CD4-positive, alpha-beta T cell treated with Interleukin-17A for 1 hour (primary cell): ENCODE measurements at places on chromosomes 16 and 17.

GRCh38 chr17:64213995-64214811 lies 48.9 kb downstream of the TEX2 start:
- DNase-seq: no peak

DNA sequence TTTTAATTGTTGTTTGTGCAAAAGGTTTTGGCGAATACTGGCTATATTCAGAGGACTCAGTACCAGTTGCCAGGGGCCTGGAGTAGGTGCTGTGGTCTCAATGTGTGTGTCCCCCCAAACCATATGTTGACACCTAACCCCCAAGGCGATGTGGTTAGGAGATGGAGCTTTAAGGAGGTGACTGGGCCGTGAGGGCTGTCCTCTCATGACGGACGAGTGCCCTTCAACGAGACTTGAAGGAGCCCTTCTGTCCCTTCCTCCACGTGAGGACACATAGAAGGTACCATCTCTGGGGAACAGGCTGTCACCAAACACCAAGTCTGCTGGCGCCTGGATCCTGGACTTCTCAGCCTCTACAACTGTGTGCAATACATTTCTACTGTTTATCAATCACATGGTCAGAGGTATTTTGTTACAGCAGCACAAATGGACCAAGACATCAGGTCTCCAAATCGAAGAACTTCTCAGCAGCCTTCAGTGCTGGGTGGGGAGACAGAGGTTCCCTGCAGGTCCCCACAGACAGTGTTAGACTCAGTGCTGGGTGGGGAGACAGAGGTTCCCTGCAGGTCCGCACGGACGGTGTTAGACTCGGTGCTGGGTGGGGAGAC lies 24.8 kb upstream of the METRNL start:
- no peak for DNase-seq

DNA sequence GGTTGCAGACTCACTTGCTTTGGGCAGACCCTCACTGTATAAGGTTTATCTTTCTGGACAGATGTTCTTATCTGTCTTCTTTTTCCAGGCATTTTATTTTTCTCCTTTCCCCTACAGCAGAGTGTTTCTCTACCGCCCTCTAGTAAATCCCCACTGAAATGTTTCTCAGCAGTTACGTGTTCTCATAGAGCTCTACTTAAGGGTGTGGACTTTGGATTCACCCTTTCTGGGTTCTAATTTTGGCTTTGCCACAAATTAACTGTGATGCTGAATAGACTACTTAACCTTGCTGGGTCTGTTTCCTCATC lies 2.0 kb downstream of the ADAT1 start:
- peak; percentile 62 for DNase-seq

DNA sequence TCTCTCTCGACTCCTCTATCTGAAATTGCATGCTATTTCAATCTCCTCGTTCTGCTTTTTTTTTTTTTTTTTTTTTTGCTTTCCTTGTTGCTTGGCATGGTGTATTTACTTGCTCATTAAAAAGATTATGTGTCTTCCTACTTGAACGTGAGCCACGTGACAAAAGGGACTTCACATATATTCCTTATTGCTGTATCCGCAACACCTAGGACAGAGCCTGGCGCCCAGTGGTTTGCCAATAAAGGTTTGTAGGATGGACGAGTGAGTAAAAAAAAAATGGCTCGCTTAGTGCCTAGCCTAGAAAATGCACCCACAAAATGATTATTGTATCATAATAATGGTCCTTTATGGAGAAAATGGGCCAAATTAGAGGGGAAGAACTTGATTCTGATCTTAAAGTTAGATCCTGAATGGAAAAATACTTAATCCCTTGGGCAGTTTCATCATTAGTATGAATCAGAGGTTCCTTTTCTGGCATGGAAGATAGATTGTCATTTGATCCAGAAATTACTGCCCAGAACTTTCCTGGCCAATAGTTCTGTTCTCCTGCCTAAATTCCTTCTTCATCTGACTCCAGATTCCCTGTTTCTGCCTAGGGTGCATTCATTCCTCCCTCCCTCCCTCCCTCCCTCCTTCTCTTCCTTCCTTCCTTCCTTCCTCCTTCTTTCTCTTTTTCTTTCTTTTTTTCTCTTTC lies 13.6 kb upstream of the TMEM220 start:
- DNase-seq: no peak

DNA sequence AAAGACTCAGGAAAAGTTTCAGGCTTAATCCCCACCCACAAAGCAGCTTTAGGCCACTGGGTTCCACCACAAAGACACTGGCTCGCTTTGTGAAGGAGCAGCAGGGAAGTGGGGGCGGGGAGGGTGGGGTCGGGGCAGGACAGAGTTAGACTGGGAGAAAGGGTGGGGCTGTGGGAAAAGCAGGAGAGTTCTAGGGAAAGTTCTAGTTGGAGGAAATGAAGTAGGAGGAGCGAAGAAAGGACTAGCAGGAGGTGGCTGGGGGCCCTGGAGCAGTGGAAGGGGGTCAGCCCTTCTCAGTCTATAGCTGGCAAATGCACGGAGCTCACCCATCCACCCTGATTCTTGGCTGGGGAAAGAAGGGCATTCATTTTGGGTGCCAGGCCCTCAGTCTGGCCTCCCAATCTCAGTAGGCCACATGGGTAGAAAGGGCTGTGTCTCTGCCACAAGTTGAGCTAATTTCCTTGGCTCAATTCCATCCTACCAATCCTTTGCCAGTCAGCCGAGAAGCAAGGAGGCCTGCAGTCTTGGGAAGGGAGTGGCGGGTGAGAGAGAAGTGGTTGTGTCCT lies 4.6 kb downstream of the INPP5K start:
- no peak for DNase-seq

DNA sequence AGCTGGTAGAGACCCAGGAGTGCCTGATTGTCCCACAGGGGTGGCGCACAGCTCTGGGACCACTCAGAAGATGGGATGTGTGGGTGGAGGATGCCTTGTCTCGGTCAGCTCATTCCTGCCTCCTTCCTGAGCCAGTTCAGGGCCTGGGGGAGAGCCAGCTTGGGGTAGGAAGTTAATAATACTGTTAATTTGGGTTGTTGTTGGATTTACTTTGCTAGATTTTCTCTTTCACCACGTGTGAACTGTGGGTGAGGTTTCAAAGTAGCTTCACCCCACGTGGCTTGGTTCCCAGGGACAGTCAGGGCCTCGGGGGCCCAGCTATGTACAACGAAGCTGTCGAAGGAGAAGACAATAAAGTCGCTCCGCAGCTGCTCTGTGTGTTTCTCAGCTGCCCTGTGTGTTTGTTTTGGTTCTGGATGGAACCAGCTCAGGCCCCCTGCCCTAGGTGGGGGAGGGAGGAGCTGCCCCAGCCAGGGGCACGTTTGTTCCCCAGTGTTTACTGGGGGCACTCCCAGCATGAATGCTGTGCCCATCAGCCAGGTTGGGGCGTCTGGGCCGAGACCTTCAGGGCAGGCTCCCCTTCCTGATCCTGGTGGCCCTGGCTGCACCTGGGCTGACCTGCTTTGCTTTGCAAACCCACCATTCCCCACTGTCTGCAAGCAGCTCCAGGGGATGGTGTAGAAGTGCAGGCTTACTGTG lies 2.3 kb downstream of the NUDT16L1 start:
- no peak for DNase-seq

- no peak for DNase-seq
These were observed 6.4 kb downstream of the NHERF1 start for GRCh38 chr17:74754832-74755231.

DNA sequence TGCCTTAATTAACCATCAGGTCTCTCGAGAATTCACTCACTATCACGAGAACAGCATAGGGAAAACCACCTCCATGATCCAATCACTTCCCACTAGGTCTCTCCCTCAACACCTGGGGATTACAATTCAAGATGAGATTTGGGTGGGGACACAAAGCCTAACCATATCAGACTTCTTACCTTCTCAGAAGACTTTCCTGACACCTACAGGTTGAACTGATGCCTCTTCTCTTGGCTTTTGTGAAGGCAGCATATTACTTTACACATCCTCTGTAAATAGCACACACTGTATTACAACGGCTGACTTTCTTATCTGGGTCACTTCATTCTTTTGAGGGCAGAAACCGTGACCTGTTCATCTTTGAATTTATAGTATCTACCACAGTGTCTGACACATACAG lies 23.6 kb downstream of the BMERB1 start:
- no peak for DNase-seq

- DNase-seq: peak; percentile 6
These were observed 1.3 kb downstream of the PSMD3 start for GRCh38 chr17:39981766-39982375.

- DNase-seq: peak; percentile 47
These were observed 1.8 kb upstream of the EXOSC6 start for GRCh38 chr16:70253291-70254106.

DNA sequence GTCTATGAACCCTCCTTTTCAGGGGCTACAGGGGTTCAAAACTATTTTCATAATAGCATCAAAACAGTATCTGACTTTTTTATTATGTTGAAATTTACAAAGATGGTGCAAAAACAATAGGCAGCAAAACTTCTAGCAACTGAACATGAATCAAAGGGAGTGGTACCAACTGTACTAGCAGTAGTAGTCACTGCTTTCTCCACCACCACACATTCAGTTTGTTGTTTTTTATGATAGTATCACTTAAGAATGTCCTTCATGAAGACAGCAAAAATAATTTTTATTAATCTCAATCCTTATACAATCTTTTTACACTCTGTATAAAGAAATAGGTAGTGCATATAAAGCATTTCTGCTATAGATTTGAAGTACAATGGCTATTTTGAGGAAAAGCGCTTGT lies 47.6 kb downstream of the MED13 start:
- no peak for DNase-seq

GRCh38 chr17:6592173-6592572 lies 35.8 kb upstream of the PITPNM3 start:
- no peak for DNase-seq

GRCh38 chr17:43465049-43465448 lies 18.7 kb upstream of the DHX8 start:
- DNase-seq: no peak

- DNase-seq: no peak
These were observed 17.3 kb downstream of the BANP start for GRCh38 chr16:87968541-87968940.

DNA sequence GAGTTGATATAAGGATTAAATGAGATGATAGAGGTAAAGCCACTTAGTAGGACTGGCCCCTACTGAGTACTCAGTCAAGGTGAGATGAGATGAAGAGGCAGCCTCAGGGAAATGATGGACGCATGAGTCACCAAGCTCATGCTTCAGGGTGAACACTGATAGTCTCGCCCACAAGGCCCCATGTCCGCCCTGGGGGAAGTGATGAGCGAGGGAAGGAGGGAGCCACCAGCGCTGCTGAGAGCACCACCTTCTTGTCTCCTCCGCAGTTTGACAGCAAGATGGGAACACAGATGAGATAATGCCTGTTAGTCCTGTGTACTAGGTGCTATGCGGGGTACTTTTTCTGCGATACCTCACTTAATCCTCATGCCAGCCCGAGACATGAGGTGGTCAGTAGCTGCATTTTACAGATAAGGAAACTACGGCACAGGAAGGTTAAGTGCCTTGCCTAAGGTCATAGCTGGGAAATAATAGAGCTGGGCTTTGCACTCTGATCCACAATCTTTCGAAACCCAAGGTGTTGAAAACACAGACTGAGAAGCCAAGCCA lies 383.0 kb downstream of the CPPED1 start:
- no peak for DNase-seq

- DNase-seq: no peak
These were observed 49.8 kb upstream of the ARHGAP44 start for GRCh38 chr17:12739500-12739899.

GRCh38 chr17:56098746-56099145 lies 54.5 kb upstream of the ANKFN1 start:
- no peak for DNase-seq

DNA sequence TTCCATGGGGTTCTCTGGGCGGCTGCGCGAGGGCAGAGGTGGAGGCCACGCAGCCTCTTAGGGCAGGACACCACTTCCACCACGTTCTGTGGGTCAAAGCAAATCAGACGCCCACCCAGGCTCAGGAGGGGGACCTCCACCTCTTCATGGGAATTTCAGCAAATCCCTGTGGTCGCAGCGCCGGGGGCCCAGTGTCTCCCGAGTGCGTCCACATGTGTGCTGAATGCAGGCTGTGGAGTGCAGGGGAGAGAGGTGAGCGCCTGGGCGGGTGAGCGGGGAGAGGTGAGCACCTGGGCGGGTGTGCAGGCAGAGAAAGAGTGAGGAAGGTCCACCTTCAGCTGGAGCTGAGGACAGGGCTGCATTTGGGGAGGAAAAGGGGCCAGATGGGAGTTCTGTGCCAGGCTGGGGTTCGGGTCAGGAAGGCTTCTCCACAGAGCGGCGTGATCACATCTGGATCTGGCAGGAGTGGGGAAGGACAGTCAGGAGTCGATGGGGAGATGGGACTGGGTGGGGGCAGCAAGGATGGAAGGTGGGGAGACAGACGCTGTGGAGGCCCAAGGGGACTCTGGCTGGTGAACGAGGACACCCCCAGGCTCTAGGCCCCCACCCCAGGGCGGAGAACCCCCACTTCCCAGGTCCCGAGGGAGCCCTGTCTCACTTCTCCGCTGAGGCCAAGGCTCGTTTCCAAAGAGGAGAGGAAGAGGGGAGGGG lies 36.8 kb upstream of the CBFA2T3 start:
- DNase-seq: no peak
